T-helper 17 cell (primary cell): ENCODE measurements at places on chromosomes 3 and 15.

DNA sequence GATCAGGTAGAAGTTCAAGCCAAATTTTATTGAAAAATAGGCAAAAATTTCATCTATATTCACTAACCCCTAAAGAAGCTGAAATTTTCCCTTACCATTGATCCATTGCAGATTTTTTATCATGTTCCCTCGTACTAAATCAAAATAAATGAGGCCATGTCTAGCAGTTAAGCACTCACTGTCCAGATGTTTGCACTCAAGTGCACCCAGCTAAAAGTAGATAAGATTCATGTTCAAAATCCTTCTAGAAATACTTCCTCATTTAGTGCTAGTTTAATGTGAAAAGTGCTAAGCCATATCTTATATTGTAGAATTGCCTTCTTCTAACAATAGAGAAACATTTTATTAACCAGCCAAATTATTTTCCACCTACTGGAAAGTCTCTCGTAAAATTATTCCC lies 164.7 kb upstream of the UBE2E2 start:
- DNase-seq = no peak

DNA sequence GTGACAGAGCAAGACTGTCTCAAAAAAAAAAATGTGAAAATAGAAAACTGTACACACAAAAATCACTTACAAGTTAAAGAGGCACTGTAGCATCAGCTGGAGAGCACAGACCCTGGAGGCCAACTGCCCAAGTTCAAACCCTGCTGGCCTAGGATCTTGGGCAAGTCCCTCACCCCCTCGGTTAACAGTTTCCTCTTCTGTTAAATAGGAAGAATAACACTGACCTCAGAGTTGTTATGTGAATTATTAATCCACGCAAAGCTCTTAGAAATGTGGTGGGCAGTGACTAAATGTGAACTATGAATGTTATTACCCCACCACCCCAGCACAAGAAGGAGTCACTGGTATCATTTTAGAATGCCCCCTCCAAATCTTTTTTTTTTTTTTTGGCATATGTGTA lies 11.2 kb downstream of the CIB1 start:
- DNase-seq = no peak

DNA sequence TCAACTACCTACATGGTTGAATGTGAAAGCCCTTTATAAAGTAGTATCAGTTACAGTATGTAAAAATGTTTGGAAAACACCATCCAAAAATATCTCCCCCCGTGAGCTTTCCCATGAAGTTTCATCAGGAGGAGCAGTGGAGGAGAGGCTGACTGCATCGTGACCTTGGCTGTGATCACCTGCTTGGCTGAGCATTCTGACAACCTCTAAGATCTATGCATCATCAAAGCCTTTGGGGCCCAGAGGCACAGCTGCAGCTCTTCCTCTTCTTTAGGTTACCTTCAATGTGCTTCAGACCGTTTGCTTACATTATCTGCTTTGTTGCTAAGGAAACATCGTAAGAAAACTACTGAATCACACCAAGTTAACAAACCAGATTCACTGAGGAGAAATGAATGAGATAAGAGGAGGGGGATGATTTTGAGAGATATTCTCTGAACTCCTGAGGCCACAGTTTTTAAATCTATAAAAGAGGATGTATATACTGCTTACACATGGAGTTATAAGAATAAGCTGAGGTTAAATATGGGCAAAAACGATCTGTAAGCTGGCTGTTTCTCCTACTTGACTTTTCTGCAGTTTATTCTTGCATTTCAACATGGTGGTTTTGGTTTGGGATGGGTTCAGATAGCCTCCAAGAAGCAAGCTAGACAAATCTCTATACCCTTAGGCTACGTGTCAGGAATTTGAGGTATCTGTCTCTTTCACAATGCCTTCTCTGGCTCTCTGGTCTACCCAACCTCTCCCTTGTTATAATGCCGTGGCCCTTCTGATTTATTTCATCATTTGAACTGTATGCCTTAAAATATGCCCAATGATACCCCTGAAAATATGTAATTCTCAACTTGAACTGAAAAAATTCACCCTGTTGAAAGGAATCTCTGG lies 4.0 kb downstream of the GCSAM start:
- peak; percentile 46 for DNase-seq

GRCh38 chr3:53028641-53029040 lies 17.2 kb downstream of the SFMBT1 start:
- DNase-seq = no peak

DNA sequence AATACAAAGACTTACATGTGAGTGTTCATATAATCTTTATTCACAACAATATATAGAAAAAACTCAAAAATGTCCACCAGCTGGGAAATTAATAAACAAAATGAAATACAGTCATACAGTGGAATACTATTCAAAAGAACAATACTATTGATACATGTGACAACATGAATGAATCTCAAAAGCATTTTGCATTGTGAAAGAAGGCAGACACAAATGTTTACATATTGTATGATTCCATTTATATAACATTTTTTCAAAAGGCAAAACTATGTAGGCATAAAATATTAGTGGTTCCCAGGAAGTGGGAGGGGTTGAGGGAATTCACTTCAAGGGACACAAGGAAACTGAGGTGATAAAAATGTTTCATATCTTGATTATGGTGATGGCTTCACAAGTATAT lies 303.2 kb downstream of the CTNNB1 start:
- no peak for DNase-seq

DNA sequence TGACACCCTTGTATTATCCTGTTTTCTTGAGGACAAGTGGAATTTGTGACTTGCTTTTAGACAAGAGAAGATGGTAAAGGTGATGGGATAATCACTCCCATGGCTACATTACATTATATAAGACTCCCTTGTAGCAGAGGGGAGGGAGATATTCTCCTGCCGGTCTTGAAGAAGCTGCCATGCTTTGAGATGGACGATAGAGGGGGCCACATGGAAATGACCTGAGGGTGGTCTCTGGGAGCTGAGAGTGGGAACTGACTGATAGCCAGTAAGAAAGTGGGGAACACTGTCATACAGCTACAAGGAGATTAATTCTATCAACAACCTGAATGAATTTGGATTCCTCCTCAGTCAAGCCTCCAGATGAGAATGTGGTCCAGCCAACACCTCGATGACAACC lies 540.1 kb downstream of the NTRK3 start:
- DNase-seq = no peak

DNA sequence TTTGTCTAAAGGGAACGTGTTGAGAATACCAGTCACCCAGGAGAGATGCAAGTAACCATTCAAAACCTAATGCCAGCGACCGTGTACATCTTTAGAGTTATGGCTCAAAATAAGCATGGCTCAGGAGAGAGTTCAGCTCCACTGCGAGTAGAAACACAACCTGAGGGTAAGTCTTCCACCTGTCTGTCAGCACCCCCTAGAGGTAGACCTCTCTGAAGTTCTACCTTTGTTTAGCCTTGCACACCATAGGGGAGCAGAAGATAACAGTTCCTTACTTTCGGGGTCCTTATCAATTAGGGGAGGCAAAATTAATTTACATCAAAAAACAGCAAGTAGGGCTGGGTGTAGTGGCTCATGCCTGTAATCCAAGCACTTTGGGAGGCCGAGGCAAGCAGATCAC lies 124.4 kb downstream of the HCN4 start:
- no peak for DNase-seq

- DNase-seq = no peak
Measured at GRCh38 chr3:170780955-170781354, 89.0 kb downstream of the RPL22L1 start.

- DNase-seq = no peak
Measured at GRCh38 chr3:1191026-1191425, 98.2 kb downstream of the CNTN6 start.

DNA sequence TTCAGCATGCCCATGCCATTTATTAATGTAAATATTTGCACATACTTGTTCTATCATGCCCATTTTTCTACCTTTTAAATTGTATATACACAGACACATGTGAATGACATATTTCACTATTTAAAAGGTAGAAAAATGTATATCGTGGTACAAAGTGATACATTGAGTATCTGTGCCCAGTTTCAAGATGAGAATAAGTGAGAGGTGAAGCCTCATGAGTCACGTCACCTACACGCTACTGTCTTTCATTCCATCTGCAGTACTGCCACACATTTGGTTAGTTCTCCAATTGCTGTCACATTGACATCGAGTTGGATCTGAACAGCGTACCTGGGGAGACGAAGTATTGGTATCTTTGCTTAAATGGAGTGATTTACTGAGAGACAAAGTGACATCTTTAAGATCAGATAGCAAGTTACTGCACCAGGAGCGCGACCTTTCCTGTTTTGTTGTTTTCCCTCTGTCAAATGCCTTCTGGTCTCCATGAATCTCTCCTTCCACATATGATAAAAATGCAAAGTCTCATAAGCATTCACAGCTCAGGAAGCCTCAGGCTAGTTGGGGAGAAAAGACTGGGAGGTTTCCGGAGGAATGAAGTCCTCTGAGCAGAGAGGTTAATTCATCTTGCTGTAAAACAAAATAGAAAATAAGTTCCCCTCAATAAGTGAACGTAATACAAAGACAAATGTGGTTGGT lies 12.0 kb downstream of the GREM1 start:
- no peak for DNase-seq

DNA sequence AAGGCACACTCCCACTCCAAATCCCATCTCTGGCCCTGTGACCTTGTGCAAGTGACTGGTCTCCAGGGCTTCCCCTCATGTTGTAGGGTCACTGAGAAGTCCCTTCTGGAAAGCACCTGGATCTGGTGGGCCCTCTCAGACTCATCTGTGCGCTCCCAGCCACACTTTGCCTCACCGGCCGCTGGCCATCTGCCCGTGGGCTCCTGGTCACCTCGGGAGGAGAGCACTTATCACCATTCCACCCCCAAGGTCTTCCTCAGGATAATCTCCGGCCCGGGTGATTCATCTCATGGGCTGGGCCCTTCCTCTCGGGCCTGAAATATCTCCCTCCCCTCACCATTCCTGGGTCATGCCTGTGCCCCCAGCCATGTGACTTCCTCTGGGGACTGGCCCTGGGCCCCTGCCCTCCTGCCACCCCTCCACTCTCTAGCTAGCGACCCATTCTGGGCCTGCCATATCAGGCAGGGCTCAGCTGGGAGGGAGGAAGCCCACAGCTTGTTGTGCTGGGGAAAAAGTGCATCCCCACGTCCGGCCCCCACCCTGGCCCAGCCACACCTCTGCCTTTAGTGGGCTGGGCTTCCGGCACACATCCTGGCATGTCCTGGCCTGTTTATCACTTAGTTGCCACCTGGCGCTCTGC lies 10.6 kb upstream of the WNT7A start:
- DNase-seq = no peak

- DNase-seq = no peak
Measured at GRCh38 chr3:153866901-153867300, 254.3 kb upstream of the ARHGEF26 start.

DNA sequence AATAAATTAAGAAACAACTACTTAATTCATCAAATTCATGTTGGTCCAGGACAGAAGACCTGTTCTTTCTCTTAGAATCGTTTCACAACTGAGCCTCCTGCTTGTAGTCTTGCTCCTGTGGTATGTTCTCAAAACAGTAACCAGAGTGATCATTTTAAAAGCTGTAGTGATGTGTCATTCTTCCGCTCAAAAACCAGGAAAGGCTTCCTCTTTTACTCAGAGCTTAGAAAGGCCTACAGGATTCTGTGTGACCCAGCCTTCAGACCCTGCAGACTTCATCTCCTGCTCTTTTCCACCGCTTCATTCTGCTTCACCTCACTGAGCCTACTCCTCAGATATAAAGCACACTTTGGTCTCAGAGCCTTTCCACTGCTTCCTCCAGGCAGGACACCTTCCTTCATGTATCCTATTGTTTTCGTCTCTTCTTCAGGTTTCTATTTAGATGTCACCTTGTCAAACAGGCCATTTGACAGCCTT lies 22.7 kb downstream of the ST6GAL1 start:
- DNase-seq = no peak

DNA sequence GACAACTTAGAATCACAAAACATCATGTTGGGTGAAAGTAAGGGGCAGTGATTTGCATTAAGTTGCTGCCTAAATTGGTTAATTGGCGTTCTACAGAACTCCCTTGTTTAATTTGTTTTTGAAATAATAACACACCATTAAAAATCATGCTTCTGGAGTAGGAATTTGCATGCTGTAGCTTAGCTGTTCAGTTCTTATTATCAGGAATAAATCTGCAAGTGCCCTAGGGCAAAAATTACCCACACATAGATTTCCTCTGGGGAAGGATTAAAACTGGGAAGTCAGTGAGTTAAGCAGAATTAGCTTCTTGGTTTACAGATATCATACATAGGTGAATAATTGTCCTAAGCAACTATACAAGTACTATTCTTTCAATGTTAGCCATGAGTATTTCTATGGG lies 381.6 kb upstream of the NAALADL2 start:
- no peak for DNase-seq

DNA sequence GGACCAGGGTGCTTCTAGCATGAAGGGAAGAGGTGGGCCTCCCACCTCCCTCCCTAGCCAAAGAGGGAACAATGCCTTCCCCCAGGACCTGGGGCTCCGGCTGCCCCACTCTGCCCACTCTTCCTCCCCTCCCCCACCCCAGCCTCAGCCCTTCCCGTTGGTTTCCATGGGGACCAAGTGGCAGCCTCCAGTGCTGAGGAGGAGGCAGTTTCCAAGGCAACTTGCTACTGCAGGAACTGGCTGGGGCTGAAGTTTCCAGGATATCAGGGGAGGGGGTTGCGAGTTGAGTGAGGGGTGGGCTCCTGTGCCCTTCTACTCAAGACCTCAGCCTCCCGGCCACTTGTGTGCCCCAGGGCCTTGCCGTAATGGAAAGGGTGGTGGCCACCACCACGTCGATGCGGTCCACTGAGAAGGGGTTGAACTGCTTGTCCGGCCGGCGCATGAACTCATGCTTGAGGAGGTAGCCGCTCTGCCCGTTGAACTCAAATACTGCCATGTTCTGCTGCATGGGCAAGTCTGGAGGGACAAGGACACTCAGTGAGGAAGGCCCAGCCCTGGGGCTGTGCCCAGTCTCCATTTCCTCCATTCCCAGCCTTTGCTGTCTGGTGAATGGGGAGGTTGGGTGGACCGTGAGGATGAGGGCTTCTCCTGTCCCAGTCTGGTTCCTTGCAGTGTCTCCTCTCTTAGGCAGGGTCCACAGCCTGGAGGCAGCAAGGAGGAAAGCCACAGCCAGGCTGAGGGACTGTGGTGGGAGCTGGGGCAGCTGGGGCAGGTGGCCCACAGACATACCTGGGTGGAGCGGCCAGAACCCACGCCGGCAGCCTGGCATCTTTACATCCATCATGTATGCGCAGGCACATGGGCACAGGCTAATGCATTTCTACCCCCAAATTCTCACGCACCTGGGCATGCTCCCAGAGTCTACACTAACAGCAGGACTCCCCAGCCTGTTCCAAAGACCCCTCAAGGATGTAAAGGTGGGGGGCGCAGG lies 11.3 kb upstream of the ANKRD63 start:
- no peak for DNase-seq

- no peak for DNase-seq
Measured at GRCh38 chr15:25179673-25180511, 225.1 kb downstream of the SNRPN start.

DNA sequence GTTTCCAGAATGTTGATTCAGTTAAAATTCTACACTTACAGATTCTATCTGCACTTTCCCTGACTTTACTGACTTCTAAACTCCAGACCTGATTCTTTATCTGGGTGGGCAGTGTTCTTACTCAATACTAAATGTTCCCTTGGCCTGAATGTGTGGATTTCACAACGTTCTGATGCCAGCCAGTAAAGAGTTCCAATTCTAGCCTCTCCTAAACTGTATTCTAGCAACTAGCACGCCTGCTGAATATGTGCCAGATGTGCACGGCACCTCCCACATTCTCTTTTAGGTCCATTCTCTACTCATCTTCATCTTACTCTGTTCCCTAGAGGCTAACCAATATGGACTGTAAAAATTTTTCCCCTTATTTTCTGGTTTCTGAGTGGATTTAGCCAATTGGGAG lies 479.5 kb upstream of the AGTR1 start:
- no peak for DNase-seq

GRCh38 chr3:184050217-184050847 lies 2.5 kb upstream of the HTR3C start:
- DNase-seq = no peak
